ENCODE measurements at places on chromosomes 3 and 15.

- no peak for DNase-seq
Observed at GRCh38 chr3:55567615-55568014, 80.5 kb upstream of the WNT5A start.

DNA sequence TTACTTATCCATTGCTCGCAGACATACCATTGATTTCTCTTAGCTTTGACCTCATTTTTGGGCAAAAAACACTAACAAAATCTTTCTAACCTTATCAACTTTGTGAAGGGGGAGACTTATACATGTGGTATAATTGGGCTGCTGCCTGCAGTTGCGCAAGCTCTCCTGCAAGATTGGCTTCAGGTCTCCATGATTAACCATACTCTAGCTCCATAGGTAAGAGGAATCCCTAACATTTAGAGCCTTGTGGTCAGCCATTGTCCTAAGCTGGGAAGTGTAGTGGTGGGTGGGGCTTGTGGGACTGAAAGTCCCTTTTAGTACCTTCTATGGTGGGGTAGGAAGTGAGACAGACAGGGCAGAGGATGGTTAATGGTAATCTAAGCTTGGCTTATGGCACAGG is 179.6 kb upstream of the THRB start:
- no peak for DNase-seq

DNA sequence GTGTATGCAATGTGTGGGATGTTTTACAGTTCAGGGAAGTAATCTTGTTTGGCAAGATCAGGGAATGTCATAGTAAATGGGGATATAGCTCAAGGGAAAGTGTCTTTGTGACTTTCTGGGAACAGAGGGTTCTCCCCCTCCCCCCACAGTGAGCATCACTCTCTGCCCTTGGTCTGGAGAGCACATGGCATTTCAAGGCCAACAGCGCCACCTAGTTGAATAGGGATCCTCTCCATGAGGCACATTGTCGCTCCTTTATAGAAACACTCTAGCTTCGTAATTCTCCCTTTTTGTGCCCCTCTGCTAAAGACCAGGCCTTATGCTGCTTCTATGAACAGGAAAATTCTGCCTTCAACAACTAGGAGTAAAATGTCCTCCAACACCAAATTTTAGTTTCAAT is 37.1 kb upstream of the ARNT2 start:
- DNase-seq = peak; percentile 63

DNA sequence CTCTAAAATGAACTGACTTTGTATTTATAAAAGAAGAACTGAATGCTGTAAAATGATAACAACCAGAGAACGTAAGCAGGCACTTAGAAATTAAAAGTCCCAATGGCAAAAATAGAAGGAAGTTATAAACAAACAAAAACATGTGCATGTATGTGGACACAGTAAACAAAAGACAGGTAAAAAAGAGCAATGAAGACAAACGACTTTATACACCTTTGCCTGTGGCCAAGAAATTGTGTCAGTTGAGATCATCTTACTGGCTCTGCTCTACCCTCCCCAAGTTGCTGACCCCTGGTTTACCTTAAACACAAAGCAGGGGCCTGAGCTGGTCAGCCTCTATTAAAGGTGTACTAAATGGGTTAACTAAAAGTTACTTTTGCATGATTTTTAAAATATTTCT is 41.7 kb upstream of the GP5 start:
- no peak for DNase-seq

DNA sequence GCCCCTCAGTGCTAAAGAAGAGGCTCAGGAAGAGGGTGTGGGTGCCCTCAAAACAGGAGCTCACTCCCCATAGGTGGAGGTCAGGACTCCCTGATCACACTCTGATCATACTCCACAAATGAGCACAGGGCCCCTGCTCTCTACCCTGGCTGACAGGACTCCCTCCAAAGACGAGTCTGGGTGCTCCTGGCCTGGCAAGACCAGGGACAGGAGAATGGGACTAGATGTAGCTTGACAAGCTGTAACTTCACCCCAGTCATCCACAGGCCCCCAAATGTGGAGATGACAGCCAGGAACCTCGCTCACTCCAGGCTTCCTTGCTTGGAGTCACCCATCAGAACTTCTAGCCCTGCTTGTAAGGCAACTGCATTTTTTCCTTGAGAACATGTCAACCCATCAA is 11.1 kb downstream of the SCN5A start:
- DNase-seq = no peak

- DNase-seq = no peak
Observed at GRCh38 chr15:70016511-70016994, 81.2 kb downstream of the TLE3 start.

DNA sequence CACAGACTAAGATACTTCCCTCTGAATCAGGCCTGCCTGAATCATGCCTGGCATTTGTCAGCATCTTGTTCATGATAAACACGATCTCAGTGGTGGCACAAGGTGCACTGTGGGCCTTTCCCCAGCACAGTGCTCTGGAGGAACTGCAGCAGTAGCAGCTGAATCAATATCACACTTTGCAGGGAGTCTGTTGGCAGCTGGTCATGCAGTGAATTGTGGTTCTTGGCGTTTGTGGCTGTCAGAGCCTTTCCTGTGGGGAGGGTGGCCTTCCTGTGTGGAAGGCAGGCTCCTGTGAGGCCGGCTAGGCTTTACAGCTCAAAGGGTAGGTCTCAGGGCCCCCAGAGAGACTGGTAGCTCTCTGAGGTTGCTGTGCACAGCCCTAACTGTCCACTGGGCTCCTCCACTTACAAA is 54.4 kb upstream of the TLE3 start:
- no peak for DNase-seq

- no peak for DNase-seq
Observed at GRCh38 chr3:153338487-153338886, 176.5 kb downstream of the RAP2B start.

GRCh38 chr15:22815766-22816165 is 22.7 kb upstream of the NIPA2 start:
- no peak for DNase-seq

GRCh38 chr15:63759752-63760151 is 74.0 kb downstream of the HERC1 start:
- no peak for DNase-seq

GRCh38 chr3:128195802-128196201 is 42.5 kb downstream of the EEFSEC start:
- no peak for DNase-seq

DNA sequence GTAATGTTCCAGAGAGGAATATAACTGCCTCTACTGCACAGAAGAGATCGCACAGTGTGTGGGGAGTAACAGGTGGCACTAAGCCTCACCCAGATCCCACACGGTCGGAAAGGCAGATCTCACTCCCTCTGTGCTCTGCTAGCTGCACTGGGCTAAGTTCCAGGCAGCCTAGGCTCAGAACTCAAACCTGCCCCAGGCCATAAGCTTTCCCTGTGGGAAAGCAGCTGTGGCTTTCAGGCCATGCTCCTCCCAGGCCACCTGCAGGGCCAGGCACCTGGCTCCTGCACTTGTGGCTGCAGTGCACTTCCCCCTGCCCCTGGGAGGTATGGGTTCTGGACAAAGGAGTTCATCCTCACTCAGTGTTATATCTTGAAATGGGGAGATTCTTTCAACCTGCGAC is 27.5 kb downstream of the PCCB start:
- DNase-seq = peak; percentile 61

GRCh38 chr3:41276191-41276590 is 76.9 kb downstream of the CTNNB1 start:
- no peak for DNase-seq

DNA sequence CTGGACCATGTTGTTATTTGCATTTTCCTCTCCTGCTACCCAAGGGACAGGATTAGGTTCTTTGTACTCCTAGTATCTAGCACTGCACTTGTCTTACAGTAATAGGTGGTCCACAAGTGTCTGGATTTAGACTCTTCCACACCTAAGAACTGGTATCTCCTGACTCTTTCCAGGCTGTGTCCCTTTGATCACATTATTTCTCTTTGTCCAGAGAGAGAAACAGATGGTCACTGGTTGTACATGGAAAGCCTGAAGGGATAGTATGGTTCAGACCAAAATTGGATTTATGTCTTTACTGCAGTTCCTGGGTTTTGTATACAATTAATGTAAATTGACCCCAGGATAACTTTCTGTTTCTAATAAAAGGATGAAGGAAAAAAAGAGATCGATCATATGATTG is 64.0 kb downstream of the PDE8A start:
- DNase-seq = no peak

DNA sequence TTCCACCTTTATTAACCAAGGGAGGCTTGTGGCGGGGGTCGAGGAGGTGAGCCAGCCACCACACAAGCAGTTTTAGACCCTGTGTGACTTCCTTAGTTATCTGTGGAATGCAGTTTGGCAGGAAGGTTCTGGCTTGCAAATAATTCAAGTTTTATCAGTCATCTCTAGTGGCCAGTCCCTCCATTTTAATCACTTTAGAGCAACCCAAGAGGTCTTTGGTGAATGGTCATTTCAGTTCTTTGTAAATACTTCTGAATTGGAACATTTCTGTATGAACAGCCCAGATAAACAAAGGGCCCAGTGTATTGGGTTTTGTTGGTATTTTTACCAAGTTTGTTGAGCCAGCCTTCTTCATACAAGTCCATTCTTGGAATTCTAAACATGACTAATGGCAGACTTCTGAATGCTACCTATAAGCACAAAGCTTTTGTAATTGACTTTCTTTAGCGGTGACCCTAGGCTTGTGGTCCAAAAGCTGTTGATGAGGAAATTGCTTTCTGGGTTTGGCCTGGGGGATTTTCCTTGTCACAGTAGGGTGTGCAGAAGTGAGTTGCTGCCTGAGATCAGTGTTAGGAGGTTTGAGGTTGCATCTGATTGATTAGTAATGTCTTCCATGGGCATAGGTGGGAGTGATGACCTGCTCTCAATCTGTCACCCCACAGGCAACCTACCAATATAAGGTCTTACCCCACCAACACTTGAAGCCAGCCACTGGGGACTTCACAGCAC is 193.3 kb upstream of the TOPAZ1 start:
- peak; percentile 47 for DNase-seq

- DNase-seq = no peak
Observed at GRCh38 chr15:69591905-69592508, 139.4 kb downstream of the RPLP1 start.

GRCh38 chr15:83918011-83918410 is 264.1 kb downstream of the ADAMTSL3 start:
- no peak for DNase-seq

DNA sequence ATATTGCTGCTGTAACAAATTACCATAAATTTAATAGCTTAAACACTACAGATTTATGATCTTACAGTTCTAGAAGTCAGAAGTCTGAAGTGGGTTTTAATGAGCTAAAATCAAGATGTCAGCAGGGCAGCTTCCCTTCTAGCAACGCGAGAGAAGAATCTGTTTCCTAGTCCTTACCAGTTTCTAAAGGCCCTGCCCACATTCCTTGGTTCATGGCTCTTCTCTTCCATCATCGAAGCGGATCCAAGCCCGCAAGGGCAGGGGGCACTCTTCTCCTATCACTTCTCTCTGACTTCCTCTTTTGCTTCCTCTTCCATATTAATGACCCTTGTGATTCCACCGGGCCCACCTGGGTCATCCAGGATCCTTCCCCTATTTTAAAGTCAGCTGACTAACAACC is 16.1 kb downstream of the MINDY4B start:
- no peak for DNase-seq

GRCh38 chr3:20023623-20024405 is 11.8 kb upstream of the PP2D1 start:
- no peak for DNase-seq

DNA sequence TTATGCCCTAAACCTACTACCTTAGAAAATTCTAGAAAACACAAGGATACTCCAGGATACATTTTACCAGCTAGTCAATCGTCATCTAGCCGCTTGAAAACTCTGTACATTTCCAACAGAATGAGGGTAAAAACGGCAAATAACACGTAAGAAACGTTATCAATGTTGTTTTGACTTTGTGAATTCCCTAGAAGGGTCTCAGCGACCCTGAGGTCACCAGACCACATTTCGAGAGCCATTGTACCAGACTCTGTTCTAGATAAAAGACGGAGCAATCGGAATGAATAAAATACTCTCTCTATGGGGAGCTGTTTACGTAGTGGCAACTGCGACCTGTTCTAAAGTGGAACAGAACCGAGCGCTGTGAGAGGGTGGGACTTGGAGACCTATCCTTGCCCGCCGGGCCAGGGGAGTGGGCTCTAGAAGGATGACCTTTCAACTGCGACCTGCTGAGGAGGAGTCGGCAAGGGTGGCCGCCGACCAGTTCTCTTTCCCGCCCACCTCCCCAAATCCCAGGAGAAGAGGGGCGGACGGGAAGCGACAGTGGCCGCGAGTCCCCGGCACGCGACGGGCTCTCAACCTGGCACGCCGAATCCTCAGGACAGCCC is 778 bp upstream of the AP4E1 start:
- no peak for DNase-seq

DNA sequence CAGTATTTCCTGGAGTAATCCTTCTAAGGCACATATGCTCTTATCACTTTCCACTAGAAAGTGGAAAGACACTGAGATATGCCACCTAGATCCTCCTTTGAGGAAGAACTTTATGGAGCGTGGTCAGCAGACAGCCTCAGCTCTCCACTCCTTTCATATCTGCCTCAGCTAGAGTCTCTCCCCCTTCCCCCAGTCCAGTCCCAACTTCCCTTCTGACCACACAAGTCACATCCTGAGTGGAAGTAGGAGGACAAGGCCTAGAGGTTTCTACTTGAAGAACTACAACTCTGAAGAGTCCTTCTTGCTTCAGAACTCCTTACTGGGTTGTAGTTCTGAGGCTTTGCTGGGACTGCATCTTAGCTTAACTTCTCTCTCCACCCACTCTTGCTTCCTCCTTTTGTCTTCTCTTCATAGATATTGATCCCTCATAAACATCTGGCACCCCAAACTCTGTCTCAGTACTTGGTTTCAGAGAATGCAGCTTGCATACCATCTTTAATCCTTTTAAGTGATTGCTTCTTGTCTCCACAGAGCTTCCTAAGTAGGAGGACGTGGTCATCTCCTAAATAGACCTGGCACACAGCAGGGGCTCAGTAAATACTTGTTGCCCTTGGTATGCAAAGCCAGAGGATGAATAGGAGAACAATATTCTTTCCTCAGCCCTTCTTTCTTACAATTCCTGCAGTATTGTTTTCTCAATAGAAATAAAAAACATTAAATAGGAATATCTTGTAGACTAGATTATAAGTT is 109.6 kb downstream of the OXSM start:
- no peak for DNase-seq

DNA sequence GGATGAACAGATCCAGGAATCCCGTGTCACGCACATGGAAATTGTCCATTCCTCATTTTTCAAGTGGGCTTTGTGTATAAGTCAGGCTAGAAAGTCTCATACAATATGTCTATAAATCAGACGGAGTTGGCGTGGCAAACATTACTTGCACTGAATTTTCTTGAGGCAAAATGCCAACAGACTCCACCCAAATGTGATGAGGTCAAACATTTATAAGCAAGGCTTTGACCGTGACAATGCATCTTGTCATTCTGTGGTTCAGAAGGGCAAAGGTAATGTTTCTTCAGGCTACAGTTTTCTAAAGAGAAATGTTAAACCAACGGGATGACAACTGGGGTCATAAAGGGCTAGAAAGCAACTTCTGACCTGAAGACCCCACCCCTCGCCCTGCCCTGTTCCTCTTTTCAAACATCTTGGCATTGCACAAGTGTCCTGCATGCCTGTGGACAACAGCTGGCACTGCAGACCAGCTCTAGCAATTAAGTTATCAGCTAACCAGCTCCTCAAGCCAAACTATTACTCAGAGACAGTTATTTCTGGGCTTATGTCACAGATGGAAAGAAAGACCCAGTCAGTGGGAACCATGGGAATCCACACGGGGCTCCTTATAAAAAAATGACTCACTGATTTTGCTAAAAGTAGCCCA is 36.5 kb upstream of the SPTBN5 start:
- DNase-seq = no peak

GRCh38 chr15:100810831-100811230 is 68.8 kb upstream of the ALDH1A3 start:
- DNase-seq = no peak

Data from H7 (cell line).